ENCODE measurements at places on chromosomes 13 and 19.

GRCh38 chr19:46303691-46304397, 7.0 kb downstream of the HIF3A start:
- peak; percentile 66 for DNase-seq

DNA sequence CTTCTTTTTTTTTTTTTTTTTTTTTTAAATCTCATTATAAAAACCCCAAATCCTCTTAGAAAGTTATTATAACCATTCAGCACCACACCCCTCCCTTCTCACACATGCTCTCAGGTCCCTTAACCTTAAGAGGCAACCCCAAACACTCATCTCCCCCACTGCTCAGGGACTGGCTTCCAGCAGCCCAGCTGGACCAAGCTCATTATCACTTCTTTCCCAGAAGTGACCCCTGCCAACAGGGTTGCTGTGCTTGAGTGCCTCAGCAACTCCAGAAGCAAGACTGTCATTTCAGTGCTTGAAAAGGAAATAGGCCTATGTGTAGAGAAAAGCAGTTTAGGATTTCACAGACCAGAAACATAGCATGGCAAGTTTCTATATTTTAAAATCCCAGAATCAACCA, 84.3 kb downstream of the SLAIN1 start:
- DNase-seq: no peak

GRCh38 chr19:40717325-40717879, 490 bp downstream of the ITPKC start:
- no peak for DNase-seq

GRCh38 chr13:45951166-45951565, 99.6 kb upstream of the SIAH3 start:
- DNase-seq: no peak

DNA sequence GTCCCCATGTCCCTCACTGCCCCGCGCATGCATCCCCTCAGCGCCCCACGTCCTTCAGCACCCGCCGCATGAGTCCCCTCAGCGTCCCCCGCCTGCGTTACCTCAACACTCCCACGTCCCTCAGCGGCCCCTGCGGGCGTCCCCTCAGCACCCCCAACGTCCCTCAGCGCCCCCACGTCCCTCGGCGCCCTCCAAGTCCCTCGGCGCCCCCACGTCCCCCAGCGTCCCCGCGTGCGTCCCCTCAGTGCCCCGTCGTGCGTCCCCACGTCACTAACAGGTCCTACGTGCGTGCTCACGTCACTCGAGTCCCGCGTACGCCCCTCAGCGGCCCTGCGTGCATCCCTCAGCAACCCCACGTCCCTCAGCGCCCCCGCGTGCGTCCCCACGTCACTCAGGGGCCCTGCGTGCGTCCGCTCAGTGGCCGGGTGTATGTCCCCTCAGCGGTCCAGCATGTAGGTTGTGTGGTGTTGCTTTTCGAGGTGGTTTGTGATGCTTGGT, 19.5 kb upstream of the GAS6 start:
- no peak for DNase-seq

DNA sequence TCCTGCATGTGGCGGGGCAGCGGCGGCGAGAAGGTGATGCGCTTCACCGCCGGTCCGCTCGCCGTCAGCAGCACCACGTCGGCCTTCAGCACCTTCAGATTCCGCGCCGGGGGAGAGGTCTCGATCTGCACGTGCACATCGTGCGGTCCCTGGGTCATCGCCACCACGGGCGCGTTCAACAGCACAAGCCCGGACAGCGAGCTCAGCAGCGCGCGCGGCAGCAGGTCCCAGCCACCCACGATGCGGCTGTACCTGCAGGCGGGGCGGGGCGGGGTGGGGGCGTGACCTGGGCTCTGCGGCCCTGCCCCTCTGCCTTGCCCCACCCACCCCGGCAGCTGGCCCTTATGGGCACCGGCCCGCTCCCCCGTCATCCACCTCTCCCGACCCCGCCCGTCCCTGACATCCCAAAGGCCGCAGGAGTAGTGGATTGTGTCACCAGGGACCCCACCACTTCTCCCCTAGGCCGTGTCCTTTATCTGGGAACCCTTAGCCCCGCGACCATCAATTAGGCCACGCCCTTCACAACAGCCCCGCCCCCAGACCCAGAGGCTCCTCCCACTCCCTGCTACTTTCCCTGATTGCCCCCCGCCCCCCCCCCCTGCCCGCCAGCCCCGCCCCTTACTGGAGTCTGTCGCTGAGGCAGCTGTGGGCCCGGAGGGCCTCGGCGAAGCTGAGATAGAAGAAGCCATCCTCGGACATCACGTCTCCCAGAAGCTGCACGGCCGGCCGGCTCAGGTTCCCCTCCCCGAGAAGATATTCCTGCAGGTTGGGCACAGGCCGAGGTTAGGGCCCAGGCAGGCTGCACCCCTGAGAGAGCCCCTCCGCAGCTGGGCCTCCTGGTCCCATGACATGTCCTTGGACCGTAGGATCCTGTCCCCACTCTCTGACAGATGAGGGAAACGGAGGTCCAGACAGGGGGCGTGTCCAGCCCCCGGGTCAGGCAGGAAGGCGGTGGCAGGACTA, 6.1 kb downstream of the IL4I1 start:
- DNase-seq: no peak

DNA sequence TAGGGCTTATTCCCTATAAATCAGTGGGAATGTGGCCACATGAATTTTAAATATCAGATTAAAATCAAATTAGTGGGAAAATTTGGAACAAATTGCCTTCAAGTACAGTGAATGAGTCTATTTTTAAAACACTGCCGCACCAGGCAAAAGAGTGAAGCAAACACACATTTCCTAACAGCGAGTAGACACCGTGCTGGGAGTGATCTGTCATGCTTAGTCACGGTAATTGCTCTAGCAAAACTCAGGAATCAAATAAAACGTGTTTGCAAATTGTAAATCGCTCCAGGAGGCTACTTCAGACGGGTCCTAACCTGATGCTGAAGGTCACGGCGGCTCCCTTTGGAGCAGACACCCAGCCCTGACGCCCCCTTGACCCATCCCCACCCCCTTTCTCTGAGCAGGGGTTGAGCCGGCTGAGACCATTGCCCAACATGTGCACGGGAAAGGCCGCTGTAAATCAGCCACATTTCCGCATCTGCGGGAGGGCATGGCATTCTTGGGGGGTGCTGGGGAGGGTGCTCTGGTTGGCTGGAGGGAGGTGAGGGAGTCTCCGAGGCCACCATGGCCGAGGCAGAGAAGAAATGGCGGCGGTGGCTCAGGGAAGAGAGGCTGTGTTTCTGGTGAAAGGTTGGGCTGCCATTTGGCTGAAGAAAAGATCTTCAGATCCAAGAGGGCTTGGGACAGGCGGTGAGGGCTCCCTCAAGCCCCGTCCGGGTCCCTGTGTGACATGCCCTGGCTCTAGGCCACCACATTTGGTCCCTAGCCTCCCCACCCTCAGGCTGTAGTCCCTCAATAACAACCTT, 8.9 kb downstream of the CEBPA start:
- peak; percentile 83 for DNase-seq

DNA sequence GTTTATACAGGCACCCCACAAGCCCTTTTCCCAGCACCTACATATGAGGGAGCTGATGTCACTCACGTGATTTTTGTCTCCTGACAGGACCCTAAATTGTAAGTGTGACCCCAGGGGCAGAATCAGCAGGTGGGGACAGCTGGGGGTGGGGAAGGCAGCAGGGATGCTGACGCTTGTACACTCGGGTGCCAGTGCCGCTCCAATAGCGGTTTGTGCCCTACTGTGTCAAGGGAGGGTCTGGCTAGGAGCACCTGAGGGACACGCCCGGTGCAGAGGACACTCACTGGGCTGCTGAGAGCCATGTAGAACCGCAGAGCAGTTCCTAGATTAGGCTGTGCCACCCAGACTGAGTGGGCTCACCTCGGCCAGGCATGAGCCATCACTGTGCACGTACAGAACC, 81.3 kb downstream of the SCGB2B2 start:
- no peak for DNase-seq

DNA sequence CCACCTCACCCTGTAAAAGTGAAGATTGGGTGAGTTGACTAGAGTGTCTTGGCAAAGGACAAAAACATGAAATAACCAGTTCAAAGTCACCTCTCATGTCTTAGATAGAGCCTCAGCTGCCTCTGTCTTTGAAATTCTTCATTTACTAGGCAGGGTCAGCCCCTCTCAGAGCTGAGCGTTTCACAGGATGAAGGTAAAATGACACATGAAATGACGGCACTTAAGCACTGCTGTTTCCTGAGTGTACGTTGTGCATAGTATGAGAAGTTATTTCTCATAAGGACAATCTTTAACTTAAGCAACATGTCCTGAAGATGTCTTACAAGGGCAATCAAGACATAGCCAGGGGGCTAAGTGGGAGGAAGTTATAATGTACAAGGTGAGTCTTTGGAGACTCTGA, 32.3 kb upstream of the SLC10A2 start:
- DNase-seq: no peak

GRCh38 chr13:107118506-107118905, 550.6 kb upstream of the ARGLU1 start:
- DNase-seq: no peak

GRCh38 chr13:20446900-20447299, 78.8 kb downstream of the CRYL1 start:
- peak; percentile 48 for DNase-seq

DNA sequence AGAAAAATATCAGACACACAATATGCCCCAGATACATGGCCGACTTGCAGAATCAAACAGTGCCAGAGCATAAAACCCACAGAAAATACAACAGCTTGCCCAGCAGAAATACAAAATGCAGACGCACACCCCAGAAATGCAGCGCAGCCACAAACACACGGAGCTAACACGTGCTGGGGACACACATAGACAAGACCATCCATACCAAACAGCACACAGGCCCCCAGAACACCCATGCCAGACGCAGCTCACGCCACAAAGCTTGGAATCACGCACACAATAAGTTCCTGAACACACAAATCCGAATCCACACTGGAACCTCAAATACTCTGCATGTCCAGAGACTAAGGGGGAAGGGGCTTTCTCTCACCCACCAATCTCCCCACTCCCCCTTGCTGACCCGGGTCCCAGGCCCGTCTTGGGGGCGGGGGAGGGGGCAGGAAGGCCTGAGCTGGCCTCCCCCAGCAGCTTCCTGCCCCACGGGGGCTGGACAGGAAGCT, 17.2 kb downstream of the CCDC97 start:
- DNase-seq: no peak

DNA sequence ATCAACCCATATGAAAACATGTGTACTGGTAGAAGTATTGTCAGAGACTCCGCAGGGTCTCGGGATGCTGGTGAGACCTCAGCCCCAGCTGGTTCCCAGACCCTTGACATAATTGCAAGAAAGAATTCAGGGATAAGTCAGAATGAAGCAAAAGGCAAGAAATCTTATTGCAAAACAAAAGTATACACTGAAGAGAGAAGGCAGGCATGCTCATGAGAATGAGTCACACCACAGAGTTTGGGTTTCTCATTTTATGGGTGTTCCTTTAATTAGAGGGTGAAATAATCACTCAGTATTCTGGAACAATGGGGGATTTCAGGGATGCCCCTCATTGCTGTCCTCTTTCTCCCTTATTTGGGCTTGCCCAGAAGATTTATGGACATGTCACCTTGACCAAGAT, 1423.8 kb upstream of the MIR17HG start:
- DNase-seq: peak; percentile 17

DNA sequence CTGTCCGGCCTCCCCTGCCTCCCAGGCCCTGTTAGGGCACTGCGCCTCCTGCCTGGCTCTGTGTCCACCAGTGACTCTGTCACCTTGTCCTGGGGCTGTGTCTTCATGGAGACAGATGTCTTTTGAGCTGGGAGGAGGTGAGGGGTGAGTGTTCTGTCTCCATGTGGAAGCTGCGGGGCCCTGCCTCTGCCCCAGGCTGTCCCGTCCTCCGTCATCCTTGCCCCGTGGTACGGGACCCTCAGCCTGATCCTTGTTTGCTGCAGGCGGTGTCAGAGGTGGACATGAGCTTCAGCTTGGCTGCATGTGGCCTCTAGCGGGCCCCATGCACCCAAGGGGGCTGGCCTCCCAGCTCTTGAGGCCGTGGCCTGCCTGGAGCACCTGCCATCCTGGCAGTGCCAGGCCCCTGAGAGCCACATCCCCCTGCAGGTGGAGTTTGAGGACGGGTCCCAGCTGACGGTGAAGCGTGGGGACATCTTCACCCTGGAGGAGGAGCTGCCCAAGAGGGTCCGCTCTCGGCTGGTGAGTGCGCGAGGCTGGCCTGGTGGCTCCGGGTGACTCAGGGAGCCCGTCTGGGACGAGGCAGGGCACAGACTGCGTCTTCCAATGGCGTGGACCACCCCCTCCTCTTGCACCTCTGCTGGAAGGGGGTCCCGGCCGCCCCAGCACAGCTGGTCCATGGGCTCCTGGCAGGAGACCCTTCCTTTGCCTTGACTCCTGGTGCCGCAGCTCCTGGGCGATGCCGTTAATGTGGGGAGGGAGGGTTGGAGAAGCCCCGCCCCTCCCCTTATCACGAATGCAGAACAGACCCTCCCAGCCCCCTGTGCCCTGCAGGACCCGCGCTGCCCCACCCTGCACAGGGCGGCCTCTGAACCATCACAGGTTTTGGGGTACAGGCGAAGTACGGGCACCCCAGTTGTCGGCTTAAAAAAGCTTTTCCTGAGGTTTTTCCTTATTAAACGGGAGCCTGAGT, 181.3 kb downstream of the KDM4B start:
- DNase-seq: no peak

DNA sequence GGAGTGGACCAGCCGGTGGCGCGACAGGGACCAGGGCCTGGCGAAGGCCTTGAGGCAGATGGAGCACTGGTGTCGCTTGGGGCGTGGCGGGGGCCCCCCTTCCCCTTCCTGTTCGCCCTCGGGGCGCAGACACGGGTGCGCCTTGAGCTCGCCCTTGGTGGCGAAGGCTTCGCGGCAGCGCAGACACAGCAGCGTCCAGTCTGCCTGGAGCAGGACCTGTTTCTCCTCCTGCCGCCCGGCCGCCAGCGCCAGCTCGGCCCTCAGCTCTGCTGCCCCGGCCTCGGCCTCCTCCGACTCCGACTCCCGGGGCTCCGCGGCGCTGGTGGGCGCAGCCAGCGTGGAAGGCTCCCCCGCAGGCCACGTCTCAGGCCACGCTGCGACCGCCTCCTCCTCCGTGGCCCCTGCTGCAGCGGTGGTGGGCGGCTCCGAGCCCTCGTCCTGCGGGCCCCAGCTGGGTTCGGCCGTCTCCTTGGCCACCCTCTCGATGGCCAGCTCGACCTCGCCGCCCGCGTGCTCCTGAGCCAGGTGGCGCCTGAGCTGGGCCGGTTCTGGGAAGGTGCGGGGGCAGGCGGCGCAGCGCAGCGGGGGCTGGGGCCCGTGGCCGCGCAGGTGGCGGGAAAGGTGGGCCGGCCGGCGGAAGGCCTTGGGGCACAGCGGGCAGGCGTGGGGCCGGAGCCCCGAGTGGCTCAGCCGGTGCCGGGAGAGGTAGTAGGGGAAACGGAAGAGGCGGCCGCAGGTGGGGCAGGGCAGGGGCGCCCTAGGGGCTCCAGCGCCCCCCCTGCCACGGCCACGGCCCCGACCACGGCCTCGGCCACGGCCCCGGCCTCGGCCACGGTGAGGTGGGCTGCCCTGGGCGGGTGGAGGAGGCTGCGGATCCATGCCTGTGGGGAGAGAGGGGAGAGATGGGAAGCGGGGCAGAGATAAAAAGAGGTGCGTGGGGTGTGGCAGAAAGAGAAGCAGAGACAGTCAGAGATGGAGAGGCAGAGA, 1.6 kb downstream of the ZNF579 start:
- DNase-seq: no peak

GRCh38 chr13:28402057-28402381, 92.9 kb downstream of the FLT1 start:
- no peak for DNase-seq

DNA sequence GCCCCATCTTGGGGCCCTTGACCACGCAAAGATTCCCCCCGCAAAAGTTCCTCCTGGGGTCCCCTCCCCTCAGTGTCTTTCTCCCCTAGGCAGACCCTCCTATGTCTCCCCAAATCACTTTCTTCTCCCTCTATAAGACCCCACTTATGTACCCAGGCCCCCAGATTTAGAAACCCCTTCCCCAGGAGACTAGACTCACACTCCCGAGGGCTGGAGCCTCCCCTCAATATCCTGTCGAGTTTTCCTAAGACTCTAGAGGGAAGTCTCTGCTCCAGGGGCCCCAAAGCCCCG, 1.4 kb downstream of the SLC1A5 start:
- DNase-seq: no peak

All from fibroblast of villous mesenchyme (primary cell).